ENCODE measurements at places on chromosomes 5 and 9.

DNA sequence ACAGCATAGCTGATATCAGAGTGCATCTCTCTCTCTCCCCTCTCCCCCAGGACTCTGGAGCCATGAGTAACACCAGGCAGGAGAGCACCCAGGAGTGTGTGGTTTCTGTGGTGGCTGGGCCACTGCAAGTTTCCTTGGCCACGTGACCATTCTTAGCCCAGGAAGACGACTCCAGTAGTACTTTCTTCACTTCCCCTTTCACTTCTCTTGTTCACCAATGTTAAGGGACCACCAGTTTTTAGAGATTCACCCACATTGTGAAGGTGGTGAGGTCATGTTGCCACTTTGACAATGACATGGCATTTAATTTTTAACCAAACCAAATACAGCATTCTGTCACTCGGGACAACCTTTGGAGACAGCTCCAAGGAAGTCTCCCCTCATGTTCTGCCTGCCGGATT lies 17.9 kb upstream of the DAPK1 start:
- DNase-seq, result no peak

- DNase-seq, result no peak
Measured at GRCh38 chr5:111163000-111163399, 61.2 kb upstream of the CAMK4 start.

DNA sequence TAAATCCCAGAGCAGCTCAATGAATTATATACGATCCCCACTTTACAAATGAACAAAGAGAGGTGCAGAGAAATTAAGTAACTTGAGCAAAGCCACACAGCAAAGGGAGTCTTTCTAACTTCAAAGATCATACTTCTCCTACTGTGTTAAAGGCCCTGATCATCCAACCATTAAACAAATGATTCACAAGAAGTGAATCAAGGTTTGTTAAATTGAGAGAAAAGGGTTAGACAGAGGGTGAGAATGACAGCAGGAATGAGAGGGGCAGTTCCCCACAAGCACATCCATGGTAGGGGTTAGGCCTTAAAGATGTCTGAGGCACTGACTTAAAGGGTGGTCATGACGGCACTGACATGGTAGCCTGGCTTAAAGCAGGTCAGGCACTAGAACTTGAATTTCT lies 10.7 kb downstream of the IDNK start:
- DNase-seq, result no peak

DNA sequence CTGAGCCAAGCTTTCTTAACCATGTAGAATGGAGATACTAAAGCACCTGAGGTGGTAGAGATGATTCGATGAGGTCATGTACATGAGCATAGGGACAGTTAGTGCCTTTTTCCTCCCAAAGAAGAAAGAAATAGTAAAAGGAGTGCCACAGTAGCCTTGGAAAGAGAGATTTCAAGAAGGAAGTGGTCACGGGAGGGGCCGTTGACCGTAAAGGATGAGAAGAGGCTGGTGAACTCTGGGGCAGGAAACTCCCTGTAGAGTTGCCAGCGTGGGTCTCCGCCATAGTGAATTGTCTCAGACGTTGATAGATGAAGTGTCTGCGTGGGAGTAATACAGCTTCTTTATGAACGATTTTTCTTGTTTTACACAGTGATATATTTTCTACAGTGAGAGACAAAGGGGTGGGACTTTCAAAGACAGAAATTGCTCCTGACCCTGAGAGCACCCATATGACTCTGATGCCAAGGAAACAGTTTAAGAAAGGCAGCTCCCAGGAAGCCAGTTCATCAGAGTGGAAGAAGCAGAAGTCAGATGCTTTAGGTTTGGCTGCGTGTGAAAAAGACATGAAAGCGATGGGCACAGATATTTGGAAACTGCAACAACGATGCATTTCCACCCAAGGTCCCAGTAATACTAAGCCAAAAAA lies 41.3 kb downstream of the UGCG start:
- DNase-seq, result no peak

GRCh38 chr9:113482991-113483675 lies 19.6 kb downstream of the RGS3 start:
- DNase-seq, result no peak

DNA sequence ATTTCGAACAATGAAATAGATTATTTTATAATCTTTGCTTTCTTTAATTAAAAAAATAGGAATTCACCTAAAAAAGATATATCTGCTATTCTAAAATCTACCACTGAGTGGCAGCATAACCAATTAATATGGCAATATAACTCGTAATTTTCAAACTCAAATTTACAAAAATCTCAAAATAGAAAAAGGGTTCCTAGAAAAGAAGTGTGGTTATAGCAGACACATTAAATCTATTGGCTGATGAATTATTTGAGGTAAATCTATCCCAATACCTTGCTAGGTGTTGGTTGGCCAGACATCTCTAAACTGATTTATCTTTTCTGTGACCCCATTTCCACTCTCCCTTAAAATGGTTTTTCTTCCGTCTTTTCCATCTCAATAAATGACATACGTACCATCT lies 30.2 kb upstream of the NRG2 start:
- no peak for DNase-seq

DNA sequence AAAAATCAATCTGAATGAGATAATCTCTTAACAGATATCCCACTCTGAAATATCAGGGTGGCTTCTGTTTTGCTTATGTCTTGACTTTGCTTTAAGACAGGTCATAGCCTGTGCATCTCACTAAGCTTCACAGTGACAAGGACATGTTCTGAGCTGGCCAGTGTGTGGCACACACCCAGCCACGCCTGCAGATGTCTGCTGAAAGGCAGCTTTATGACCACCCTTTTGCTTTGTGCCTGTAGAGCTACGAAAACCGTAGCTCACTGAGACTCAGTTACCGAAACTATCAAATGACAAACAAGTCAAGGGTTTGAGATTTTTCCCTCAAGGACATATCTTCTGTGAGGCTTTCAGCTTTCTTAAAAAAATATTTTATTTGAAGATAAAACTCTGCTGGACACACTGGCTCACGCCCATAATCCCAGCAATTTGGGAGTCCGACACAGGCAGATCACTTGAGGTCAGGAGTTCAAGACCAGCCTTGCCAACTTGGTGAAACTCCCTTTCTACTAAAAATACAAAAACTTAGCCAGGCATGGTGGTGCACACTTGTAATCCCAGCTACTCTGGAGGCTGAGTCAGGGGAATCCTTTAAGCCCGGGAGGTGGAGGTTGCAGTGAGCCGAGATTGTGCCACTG lies 233.2 kb downstream of the SPATA31A1 start:
- DNase-seq, result peak; percentile 13

DNA sequence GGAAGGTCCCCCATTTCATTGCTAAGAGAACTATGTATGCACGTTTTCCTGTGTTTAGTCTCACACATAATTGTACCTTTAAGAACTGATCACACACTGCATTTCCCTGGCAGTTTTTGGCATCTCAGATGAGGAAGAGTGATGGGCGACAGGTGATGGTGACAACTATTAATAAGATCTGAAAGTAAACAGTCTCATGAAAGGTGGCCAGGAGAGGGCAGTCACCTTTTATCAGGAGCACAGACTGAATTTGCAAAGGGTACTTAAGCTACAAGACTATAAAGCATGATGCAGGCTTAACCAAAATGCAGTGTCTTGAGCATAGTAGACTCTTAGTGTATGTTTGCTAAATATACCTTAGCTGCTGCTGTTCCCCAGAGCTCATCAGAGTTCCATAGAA lies 91.5 kb downstream of the GHR start:
- no peak for DNase-seq

DNA sequence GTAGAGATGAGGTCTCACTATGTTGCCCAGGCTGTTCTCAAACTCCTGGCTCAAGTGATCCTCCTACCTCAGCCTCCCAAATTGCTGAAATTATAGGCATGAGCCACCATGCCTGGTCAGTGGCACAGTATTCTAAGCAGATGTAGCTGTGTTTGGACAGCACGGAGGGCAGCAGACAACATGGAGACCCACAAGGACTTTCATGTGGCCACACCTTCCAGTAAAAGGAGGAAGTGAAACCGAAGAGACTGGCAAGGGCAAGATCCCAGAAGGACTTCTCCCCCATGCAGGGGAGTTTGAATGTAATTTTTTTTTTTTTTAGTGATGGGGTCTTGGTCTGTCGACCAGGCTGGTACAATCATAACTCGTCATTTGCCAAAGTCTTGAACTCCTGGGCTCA lies 172.2 kb downstream of the TRPM3 start:
- no peak for DNase-seq

DNA sequence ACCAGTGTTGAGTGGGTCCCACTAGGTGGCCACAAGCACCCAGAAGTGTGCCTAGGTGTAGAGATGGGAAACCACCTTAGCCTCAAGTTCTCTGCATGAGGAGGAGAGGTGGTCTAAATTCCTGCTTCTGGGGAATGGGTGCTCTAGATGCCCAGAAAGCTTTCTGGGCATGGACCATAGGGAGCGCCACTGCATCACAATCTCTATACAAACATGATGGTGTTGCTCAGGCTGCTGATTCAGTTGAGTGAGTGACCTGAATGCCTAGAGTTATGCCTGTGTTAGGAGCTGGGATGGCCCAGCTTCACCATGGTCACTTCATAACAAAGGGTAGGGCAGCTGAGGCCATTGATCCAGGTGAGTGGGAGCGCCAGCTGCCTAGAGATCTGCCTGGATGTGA lies 667.9 kb upstream of the ARRDC3 start:
- DNase-seq, result no peak

DNA sequence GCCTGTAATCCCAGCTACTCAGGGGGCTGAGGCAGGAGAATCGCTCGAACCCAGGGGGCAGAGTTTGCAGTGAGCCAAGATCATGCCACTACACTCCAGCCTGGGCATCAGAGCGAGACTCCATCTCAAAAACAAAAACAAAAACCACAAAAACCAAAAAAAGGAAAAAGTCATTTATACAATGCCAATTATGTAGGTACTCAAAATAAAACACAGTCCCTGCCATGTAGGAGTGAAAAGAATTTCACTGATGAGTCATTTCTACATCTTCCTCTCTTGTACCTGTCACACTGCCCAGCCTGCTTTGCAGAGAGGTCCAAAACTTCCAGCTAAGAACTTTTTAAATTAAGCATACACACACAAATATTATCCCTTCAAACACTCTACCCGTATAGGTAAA lies 215.8 kb downstream of the EPB41L4A start:
- no peak for DNase-seq

DNA sequence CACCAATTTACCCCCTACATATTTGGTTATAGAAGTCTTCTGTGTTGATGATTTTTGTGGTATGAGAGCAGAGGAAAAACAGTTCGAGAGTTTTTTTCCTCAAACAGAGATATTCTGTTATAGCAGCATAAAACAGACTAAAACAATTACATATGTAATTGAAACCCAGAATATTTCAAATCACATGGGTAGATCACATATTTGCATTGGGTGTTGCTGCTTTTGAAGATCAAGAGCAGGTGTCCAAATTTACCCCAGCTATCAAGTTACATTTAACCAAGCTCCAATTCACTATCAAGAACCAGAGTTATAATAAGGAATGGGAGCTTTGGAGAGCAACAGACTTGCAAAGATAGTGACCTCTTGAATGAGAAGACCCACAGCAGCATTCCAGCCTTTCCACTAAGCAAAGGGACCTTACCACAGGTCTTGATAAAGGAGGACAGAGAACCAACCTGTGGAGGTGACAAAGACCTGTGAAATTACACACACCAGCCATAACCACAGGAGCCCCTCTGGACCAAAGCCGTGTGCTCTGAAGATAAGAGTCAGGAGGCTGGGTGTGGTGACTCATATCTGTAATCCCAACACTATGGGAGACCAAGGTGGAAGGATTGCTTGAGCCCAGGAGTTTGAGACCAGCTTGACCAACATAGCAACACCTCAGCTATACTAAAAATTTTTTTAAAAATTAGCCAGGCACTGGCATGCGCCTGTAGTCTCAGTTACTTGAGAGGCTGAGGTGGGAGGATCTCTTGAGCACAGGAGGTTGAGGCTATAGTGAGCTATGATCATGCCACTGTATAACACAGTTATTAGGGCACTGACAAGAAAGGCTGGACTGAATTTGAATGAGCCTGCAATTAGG lies 4.0 kb upstream of the CCL28 start:
- no peak for DNase-seq

GRCh38 chr9:129263836-129264235 lies 85.8 kb upstream of the IER5L start:
- DNase-seq, result no peak

GRCh38 chr9:2620919-2621721 lies 467 bp upstream of the VLDLR start:
- DNase-seq, result peak; percentile 86

GRCh38 chr9:76799473-76799872 lies 35.2 kb downstream of the PCA3 start:
- no peak for DNase-seq

- DNase-seq, result no peak
Measured at GRCh38 chr5:140116716-140117115, 2.8 kb downstream of the PURA start.

GRCh38 chr5:179795049-179795862 lies 1.5 kb downstream of the LTC4S start:
- no peak for DNase-seq

- no peak for DNase-seq
Measured at GRCh38 chr5:40436535-40437237, 243.0 kb upstream of the PTGER4 start.

DNA sequence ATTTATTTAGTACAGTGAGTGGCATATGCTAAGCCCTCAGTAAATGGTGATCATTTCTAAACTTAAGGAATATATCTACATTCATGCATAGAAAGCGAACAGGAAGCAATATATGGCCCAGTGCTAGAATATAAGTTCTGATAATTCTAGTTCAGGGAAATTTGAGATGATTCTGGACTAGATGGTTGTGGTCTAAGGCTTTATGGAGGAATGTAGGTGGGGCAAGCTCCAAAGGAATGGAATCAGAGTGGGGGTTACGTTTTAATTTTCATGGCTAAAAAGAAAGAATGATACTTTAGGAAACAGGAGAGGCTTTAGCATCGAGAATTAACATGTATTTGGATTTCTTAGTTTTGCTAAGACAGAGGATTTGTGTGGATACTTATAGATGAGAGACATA lies 56.1 kb downstream of the MTREX start:
- no peak for DNase-seq

- DNase-seq, result no peak
Measured at GRCh38 chr5:25713259-25713658, 1068.5 kb upstream of the CDH10 start.

DNA sequence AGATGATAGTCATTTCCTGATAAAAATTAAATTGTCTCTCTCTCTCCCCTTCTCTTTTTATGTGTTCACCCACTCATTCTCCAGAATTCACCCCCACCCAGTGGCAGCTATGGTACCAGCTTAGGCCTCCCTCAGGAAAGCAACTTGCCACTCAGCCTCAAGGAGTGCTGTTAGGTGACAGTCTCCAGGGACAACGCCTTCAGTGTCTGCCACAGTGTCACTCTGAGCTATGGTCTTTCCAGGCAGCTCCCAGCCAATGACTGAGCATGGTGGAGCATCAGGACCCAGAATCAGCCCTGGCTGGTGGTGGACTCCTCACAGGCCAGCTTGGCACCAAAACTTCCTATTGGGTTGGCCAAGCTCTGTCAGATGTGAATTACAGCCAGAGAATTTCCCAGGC lies 140.9 kb upstream of the PIK3R1 start:
- DNase-seq, result no peak

GRCh38 chr5:113276493-113276892 lies 158.3 kb downstream of the TSSK1B start:
- DNase-seq, result no peak

- no peak for DNase-seq
Measured at GRCh38 chr9:128296340-128297220, 20.5 kb downstream of the SWI5 start.

GRCh38 chr5:66689522-66690220 lies 93.5 kb downstream of the MAST4 start:
- no peak for DNase-seq
